ENCODE measurements at places on chromosomes 5 and 9.

DNA sequence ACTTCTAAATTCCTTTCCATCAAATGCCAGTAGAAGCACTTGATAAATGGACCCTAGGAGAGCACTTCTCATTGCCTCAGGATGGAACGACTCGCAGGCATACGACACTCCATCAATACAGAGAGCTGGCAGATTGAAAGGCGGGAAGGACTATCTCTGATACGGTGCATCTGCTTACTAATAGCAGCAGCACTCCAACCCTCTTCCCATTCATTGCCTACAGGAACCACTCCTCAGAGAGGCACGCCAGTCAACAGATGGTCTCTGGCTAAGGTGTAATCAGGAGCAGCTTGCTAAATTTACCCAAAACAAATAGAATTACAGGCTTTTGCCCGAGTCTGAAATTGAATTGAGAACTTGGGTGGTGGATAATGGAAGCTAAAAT, 168.1 kb downstream of the EFNA5 start:
- DNase-seq = no peak

DNA sequence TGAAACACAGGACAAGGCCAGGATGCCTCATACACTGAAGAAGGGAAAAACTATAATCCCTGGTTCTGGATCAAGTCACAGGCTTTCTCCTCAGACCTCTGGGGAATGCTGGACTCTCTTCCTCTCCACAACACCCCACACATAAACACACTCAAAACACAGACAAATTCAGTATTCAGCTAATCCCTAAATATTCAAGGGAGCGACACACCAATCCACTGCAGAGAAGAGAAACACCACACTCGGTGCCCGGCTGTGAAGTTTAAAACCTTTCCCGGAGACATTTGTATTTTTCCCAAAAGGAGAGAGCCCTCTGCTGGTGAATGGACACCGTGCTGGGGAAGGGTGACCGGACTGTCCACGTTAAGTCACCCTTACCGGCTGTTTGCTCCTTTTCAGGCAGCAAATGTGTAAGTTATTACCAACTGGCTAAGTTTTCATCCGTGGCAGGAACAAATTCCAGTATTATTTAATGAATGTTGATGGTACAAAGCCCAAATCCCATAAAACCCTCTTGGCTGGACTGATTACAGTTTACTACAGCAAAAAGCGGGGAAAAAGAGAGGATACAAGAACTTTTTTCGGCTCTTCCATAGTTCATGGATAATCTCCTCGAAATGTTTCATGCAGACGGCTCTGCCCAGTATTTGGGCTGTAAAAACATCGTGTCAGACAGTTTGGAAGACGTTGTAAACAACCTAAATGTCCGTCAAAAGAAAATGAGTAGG, 130.9 kb upstream of the SLC30A5 start:
- peak; percentile 57 for DNase-seq

DNA sequence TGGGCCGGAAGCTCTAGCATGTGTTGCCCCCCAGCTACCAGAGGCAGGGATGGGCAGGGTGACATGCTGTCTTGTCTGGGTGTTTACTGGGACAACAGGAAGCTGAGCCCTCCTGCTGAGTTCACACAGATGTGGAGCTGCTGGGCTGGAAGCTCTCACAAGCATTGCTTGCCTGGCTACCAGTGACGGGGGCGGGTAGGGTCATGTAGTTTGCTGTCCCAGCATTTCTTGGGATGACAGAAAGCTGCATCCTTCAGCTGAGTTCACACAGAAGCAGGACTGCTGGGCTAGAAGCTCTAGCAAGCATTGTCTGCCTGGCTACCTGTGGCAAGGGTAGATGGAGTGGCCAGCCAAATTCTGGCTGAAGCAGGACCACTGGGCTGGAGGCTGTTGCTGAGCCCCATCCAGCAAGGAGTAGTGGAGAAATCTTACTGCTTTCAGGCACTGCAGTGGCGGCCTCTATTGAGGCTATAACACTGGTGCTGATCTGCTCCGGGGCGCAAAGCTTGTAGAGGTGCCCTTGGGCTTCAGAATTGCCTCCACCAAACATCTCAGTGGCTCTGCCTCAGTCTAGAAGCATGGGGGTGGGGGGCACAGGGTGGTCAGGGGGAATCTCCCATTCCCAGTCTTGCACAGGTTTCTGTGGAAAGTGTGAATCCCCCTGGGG, 25.1 kb downstream of the POLK start:
- DNase-seq = no peak

GRCh38 chr5:177507596-177508220, 1.9 kb downstream of the DOK3 start:
- no peak for DNase-seq

GRCh38 chr5:172508471-172509404, 54.4 kb upstream of the SH3PXD2B start:
- no peak for DNase-seq

DNA sequence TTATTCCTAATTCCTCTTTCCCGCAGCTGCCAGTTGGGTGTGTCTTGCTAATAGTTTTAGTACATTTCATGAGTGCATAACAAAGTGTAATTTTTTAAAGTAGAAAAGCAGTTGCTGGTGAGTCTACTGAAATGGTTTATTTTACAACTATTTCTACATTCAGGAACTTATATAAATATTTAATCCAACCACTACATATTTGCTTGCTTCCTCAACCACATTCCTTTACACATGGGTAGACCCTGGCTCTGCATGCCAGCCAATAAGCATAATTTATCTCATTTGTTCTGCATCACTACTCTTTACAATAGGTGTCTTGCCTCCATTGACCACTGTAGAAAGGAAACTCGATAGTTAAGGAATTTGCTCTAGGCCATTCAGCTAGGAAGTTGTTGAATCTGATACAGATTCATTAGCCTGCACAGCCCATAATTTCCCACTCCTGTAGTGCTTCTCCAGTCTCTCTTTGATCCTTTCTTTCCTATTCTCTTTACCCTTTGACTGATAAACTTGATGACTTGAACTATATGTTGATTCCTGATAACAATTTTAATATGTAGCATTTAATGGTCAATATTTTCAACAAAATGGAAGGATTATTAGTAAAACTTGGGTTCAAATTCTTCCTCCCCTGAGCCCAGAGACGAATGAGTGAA, 342.5 kb upstream of the ACTBL2 start:
- DNase-seq = peak; percentile 93

DNA sequence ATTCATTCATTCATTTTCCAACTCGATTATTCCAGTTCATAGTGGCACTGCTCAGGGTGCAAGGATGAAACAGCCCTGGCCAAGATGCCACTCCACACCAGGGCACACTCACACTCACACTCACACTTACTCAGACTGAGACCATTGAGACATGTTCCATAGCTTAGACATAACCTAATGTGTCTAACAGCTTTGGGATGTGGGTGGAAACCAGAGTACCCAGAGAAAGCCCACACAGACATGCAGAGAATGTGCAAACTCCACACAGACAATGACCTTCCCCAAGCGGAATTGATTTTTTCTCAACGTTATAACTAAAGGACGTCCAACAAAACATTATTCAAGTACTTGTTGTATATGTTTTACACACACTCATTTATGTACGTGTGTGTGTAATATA, 1363.5 kb downstream of the EFNA5 start:
- DNase-seq = no peak

DNA sequence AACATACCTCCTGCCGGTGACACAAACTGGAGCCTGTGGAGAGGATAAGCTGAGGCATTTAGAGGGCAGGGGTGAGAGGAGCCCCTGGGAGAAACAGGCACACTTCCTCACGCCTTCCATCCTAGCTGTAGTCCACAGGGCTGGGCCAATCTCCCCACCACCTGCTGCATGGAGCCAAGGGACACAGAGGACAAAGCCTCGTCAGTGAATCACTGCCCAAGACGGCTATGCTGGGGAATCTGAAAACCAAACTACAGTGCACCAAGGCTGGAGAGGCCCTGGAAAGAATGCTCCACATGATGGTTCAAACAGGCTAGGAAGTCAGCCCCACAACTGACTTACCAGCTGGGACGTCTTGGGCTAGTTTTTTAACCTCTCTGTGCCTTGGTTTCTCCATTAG, 57.0 kb downstream of the SHB start:
- DNase-seq = no peak

DNA sequence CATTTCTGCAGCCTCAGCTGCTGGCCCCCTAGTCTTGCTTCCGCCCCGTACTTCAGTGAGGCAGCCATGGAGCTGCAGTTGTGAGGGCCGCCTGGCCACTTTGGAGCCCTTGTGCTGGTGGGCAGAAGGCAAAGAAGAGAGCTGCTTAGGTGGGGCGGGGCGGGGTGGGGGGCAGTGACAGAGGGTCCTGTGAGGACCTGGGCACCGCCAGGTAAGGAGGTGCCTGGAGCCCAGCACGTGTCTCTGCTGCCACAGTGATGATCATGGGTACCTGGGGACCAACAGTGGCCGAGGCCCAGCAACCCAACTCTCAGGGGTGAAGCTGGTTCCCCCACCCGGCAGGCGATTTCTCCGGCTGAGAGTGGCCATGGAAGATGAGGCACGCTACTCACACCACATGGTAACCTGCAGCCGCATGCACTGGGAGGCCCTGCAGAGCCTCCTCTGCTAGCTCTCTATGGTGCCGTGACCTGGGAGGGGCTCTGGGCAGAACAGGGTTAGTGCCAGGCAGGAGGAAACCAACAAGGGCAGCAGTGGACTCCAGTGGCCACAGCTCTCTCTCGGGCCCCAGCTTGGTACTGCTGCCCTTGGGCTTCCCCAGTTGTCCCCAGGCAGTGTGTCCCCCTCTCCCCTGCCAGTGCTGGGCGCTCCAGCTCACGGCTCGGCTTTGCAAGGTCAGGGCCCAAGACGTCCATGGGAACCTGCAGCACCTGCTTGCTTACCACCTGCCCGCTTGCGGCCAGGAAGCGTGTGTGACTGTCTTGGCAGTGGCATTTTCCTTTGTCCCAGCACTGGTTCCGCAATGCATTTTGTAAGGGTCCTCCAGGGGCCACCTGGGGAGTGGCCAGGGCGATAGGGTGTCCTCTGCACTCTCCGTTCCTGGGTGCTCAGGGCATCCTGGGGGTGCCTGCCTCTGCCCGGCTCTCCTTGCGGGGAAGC, 24.0 kb downstream of the NDUFS6 start:
- DNase-seq = no peak

GRCh38 chr9:105281926-105282325, 37.5 kb downstream of the SLC44A1 start:
- DNase-seq = no peak

GRCh38 chr5:137730336-137730735, 5.6 kb downstream of the KLHL3 start:
- peak; percentile 67 for DNase-seq

GRCh38 chr5:74476046-74476818, 164.3 kb downstream of the ENC1 start:
- no peak for DNase-seq

Measured in fibroblast of skin of abdomen (primary cell).